ENCODE measurements at places on chromosomes 6 and 20. TPM values are rescaled to one million over a fixed set of nuclear protein-coding genes. Genes with fewer than 3 reads are reported as not detected.

The CCM2L gene
- 9.1 TPM for total RNA-seq

The RAET1L gene
- not detected for total RNA-seq

The SLC52A3 gene
- 7.3 TPM for total RNA-seq

The XKR7 gene
- total RNA-seq = 2.3 TPM

The NDRG3 gene
- 26.0 TPM for total RNA-seq

The LY6G5C gene
- 0.98 TPM for total RNA-seq

The TGM2 gene
- 1.5 TPM for total RNA-seq

The DLL1 gene
- total RNA-seq = 20.7 TPM

The RAD21L1 gene
- total RNA-seq = 0.77 TPM

The SAPCD1 gene
- 13.7 TPM for total RNA-seq

The NTSR1 gene
- total RNA-seq = 0.57 TPM

The DDR1 gene
- total RNA-seq = 203 TPM

The TGM6 gene
- not detected for total RNA-seq

The GNAS gene
- 912 TPM for total RNA-seq

The CAP2 gene
- 7.2 TPM for total RNA-seq
